ENCODE measurements at places on chromosomes 11 and 22.

DNA sequence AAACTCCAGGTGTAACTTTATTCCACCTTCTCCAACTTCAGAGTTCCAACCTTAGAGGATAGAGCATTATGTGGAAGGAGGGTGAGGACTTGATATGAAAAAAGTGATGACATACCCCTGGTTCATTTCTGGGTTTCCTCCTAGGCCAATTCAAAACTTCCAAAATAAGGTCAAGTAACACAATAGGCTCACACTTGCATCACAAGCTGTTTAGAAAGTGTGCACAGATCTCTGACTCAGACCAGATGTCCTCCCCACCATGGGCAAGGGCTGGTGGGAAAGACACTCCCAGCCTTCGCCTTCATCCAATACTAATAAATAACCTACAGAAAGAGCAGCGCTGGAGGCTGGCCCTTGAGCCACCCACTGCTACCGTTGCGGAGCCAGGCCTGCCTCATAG, 5.8 kb upstream of the BUD13 start:
- no peak for DNase-seq

DNA sequence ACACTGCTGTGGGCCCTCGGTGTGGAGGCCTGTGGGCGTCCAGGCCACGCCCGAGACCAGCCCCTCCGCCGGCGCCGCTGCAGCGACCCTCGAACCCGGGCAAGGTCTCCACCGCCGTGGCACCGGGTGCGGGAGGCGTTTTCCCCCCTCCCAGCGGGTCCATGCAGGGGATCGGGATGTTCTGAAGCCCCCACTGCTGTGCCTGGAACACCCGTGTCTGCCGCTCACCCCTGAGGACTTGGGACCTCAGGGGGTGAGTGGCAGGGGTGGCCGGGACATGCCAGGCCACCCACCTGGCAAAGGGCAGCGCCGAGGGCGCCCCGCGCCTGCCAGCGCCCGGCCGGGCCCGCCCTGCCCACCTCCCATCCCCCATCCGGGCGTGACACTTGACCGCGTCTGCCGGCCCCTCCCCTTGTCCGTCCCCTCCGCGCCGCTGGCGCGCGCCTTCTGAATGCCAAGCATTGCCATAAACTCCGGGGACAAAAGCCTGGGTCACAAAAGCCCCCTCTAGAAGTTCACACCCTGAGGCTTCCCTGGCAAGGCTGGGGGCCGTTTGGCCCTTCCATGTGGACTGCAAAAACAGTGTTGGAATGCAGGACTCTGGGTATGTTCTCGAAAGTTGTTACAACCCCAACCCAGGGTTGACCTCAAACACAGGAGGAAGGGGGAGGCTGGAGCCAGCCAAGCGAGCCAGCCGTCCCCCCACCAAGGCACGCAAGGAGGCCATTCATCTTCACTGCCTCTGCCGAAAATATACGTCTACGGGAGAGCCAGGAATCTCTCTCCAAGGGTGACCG, 819 bp upstream of the KCNQ1OT1 start:
- DNase-seq: no peak

DNA sequence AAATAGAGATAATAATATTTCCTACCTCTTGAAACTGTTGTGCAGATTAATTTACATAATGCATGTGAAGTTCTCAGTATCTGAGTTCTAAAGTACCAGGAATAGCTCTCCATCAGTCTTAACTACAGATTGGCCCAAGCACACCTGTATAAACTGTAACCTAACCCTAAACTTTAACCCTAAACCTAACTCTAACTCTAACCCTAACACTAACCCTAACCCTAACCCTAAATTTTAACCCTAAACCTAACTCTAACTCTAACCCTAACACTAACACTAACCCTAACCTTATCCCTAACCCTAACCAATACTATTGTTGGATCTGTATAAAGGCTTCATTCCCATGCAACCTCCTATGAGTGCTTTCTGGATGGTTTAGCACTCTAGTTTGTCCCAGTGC, 1445.9 kb upstream of the TENM4 start:
- DNase-seq: no peak

- no peak for DNase-seq
Observed at GRCh38 chr11:85472953-85473352, 154.2 kb downstream of the DLG2 start.

GRCh38 chr11:65559535-65559934, 1.4 kb upstream of the LTBP3 start:
- DNase-seq: no peak

- no peak for DNase-seq
Observed at GRCh38 chr11:113387605-113388211, at the start of gene ANKK1. TSS of gene ANKK1 (plus strand) at chr11:113387779. CDS start at chr11:113387885, 106 bp downstream.

DNA sequence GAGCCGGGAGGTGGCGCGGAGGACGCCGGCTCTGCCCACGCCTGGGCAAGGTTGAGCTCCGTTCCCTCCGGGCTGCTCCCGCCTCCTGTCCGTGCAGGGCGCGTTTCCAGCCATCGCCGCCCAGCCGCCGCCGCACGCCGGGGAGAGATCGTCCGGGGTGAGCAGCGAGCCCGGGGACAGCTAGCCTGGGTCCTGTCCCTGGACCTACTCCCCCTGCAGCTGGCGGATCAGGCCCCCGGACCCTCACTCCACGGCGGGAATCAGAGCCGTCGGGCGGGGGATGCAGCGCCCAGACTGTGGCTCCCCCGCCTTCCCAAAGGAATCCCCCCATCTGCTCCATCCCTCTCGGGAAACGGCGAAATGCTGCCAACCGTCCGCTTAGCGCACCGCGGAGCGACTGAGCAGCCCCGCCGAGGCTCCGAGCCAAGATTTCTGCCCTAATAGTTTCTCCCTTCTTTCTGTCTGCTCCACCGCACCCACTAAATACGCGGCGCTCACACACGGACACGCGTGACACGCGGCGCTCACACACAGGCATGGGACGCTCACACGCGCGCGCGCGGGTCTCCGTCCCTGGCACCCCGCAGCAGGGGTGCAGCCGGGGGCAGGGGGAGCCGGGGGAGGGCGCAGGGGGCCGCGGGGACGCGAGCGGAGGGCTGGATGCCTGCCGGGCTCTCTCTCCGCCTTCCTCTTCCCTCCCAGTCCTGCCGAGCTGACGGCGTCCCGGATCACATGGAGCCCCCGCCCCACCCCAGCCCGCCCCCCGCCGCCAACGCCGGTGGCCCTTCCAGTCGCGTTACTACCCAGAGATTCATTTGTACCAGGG, at the start of gene KCNJ5:
KCNJ5 (plus strand) TSS at position 814 of the 826 bp plus-strand sequence. CDS start 19,918 bp downstream, outside the sequence.
- no peak for DNase-seq

- no peak for DNase-seq
Observed at GRCh38 chr11:64089915-64090805, 54.4 kb downstream of the FLRT1 start.

GRCh38 chr11:128420951-128421350, 166.4 kb downstream of the ETS1 start:
- DNase-seq: no peak

GRCh38 chr11:21350613-21351012, 681.2 kb downstream of the NELL1 start:
- no peak for DNase-seq

DNA sequence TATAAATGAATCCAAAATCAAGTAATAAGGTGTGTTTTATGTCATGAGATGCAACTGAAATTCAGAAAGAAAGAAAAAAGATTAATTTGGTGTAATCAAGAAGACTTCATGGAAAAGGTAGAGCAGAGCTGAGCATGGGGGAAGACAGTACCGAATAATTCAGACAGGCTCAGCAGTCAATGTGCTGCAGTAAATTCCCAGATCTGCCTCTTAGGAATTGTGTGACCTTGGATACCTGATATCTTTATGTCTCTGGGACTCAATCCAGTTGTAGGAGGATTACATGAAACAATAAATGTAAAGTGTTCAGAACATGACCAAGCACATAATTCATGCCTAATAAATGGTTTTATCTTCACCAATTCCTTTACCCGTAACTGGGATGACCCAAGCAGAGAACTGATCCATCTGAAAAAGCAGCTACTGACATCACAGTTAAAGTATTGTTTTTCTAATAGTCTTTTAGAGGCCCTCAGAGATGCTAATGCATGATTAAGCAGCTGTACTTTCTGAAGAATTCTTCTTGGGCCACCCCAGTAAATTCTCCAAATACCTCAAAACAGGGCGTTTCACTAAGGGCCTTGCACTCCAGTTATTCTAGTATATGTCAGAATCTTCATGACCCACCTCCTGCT, 7.8 kb downstream of the MS4A12 start:
- no peak for DNase-seq

- DNase-seq: no peak
Observed at GRCh38 chr11:29321293-29322132, 695.3 kb downstream of the KCNA4 start.

All from CD4-positive, alpha-beta T cell (primary cell).